ENCODE measurements at places on chromosomes 5 and 9. TPM values are rescaled to one million over a fixed set of nuclear protein-coding genes. Genes with fewer than 3 reads are reported as not detected.

DNA sequence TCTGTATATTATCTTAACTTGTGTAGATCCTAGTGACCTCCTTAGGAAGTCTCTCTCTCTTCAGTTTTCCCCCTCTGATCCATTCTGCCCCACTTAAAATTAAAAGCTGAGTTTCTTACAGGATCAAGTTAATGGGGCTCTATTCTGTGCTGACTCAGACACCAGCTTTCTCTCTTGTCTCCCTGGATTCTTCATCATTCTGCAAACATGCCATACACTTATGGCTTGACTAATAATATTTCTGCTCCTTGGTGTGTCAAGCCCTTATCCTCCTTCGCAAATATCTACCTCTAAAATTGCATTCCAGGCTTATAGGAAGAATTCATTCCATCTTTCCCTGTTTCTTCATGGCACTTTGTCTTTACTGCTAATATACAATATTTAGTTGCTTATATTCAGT, 18.1 kb downstream of the LRRC70 start:
- DNase-seq: no peak

DNA sequence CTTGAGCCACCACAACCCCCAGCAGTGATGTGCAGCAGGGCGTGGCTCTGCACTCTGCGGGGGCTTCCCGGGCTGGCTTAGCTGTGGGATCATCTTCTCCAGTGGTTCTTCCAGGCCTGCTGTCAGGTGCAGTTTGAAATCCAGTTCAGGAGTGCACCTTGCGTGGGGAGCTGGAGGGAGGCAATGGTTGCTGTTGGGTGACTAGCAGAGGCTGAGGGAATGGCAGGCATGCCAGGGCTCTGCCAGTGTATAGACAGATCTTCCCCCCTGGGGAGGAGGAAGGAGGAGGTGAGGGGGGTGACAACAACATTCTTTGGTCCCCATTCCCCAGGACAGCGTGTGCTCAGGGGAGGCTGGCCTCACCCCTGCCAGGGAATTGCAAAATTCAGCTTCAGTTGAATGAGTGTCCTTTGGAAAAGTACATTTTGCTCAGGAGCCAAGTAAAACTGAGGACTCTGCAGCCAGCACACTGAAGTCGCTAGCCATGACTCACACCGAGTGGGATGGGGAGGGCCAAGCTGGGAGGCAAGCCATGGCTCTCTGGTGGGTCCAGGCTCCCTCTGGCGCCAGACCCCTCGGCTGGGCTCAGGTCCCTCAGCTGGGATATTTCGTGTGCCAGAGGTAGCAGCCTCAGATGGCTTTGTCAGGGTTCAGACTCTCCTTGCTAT, 35.0 kb downstream of the ERGIC1 start:
- no peak for DNase-seq

DNA sequence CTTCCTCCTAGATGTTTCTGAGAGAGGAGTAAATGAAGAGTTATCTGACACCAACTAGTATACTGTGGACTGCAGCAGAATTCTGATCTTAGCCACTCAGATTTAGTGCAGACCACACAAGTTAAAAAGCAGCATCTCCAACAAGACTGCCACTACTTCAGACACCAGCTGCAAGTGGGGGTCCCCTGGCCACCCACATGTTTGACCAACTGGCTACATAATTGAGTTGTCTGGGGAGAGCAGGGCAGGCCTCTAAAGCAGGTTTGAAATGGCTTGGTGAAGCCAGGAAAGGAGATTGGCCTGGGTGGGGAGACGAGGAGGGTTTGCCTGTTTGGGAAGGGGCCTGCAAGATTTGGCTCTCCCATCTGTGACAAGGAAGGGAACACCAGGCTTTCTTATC, 40.5 kb upstream of the FAM81B start:
- DNase-seq: no peak

DNA sequence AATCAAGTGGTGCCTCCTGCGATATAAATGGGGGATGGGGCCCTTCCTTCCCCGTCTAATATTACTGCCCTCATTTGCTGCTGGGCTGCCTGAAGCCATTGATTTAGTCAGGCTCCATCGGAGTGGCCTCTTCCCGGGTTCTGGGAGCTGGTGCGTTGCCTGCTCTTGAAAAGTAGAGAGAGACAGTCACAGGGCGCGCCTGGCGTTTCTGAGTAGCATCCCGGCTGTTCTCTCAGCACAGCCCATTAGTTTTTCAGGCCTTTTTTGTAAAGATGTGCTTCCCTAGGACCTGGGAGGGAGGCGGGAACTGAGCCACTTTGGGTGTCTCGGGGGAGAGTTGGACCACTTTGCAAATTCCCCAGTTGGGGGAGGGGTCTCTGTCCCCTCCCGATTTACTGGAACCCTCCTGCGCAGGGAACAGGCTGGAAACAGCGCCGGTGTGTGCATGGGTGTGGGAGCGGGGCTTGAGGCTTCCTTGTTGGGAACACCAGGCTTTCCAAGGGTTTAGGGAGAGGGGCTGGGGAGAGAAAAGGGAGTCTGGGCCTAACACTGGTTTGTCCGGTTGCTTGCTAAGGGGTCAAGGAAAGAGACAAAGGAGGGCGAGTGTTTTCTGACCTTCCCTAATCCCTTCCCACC, 4.7 kb downstream of the PRDM6 start:
- DNase-seq: no peak

The IFNK gene
- total RNA-seq: not detected
